ENCODE measurements at places on chromosomes 4 and X.
A peak's percentile ranks its signal among the peaks of the same experiment; 100 is the strongest.

- DNase-seq: no peak
These were observed 91.4 kb downstream of the CLNK start for GRCh38 chr4:10593130-10593529.

DNA sequence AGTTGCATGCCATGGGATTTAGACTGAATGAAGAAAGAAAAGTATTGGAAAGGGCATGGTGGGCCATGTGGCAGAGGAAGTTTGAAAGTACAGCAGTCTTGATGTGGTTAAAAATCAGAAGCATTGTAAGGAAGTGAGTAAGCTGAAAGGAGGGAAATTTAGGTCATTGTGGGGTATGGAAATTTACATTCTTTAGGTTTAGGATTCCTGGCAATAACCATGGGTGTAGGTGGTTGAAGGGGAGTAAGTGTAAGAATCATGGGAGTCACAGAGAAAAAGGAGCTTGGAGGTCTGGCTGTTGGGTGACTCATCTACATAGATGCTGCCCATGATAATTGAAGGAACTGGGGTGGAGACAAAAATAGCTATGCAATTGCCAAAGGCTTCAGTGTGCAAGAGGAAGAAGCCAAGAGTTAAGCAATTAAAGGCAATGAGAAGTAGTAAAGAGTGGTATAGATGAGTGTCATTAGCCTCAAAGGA, 243.8 kb upstream of the LDB2 start:
- DNase-seq: no peak

- DNase-seq: peak; percentile 42
These were observed 367.0 kb downstream of the BCOR start for GRCh38 chrX:39730662-39731329.

DNA sequence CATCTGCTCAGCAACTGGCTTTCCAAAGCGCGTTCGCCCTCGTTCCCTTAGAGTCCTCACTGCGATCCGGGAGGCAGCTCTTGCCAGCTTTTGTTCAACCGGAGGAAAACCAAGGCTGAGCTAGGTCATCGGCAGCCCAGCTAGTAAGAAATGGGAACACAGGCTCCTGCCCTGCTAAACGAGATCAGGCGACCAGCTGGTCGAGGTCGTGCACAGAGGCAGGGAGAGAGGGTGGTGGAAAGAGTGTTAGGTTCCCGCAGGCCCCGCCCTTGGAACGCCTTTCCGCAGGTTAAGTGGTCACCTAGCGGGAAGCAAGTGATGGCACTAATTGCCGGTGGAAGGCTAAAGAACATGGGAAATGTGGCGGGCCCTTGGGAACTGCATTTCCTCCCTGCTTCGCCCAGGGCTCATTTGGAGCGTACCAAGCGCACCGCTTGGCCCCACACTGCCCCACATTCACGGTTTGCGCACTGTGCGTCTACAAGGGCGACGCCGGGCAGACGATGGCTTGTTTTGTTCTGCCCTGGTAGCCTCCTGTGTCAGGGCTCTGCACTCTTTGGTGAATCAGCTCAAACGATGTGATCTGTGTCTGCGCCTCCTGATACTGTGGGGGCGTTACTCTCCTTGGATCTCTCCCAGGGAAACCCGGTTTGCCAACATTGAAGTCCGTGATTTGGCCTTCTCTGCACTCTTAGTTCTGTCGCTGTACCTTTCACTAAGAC, 7.2 kb upstream of the PRDM8 start:
- DNase-seq: no peak

DNA sequence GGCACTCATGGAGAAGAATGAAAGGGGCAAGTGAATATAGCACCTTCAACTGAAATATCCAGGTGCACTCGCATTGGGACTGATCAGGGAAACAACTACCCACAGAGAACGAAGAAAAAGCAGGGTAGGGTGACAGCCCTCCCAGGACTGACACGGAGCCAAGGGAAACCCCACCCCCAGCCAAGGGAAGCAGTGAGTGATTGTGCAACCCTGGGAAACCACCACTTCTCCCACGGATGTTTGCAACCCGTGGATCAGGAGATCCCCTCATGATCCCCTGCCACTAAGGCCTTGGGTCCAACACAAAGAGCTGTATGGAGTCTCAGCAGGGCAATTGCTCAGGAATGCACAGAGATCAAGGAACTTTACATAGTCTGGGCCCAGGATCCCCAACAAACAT, 158.5 kb upstream of the HCCS start:
- no peak for DNase-seq

DNA sequence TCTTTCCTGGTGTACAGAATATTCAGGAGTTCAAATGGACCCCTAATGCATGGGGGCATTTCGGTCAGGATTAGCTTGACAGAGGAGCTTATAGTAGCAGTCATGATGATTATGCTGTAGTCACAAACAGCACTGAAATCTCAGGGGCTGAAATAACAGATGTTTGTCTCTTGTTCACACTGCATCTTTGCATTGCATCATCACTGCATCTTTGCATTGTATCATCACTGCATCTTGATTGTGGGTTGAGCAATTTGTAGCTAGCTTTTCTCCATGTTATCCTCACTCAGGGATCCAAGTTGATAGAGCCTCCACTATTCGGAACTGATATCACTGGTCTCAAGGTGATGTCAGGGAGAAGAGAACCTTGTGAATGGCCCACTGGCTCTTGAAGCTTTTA, 160.9 kb downstream of the GATB start:
- no peak for DNase-seq

- no peak for DNase-seq
These were observed 64.6 kb downstream of the CNKSR2 start for GRCh38 chrX:21438792-21439191.

DNA sequence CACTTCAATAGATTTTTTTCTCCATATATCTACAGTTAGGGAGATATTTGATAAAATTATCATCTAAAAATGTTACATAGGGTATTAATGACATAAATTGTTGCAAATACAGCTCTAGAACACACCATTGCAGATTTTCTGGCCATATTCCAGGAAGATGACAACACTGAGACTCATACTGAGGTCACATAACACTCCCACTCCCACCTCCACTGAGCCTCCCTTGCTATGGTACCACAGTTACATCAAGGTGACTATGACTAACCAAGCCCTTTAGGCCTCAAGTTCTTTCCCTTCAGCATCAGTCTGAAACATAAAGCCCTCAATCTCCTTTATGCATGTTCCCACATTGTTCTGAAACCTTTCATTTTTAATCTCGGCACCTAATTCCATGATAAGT, 932.0 kb upstream of the IGFBP7 start:
- no peak for DNase-seq

DNA sequence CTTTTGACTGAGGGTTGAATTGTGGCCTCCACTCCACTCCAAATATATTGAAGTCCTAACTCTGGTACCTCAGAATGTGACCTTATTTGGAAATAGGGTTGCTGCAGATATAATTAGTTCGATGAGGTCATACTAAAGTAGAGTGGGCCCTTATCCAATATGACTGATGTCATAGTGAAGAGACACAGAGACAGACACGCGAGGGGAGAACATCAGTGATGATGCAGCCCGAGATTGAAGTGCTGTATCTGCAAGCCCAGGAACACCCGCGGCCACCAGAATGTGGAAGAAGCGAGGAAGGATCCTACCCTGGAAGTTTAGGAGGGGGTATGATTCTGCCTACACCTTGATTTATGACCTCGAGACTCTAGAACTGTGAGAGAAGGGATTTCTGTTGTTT, 279.0 kb downstream of the ANKRD50 start:
- no peak for DNase-seq
